ENCODE measurements at places on chromosomes 3 and 15. TPM values are rescaled to one million over a fixed set of nuclear protein-coding genes. Genes with fewer than 3 reads are reported as not detected.

DNA sequence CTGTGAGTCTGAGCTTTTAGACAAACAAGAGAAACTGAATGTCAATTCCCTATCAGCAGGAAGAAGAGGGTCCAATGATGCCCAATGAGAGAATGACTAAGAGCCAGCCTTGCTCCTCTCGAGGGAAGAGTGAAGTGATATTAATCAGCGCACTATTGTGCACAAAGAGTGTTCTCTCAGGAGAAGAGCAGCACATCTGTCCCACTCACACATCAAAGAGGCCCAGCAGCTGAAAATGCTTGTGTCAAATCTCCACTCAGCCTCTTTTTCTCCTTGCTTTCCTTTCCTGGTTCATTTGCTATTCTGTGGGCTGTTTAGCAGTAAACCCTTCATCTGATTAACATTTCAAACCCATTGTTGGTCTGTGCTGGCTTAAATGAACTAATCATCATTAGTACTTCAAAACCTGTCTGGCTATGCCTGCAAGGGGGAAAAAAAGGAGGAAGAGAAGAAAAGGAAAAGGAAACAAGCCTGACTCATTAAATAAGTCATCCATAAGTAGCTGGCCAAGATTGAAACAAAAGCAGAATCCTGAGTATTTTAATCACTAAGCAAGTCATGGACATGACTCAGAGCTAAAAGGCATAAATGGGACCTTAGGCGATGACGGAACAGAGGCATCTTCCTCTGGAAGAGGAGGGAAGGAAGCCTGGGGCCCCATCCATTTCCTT lies 912.7 kb downstream of the TUSC7 start:
- H3K27me3 ChIP-seq, result no peaks in the 10 kb centered on the region
- H3K4me3 ChIP-seq, result no peak overlapping the region
- peak; percentile 9 for DNase-seq
- H3K4me1 ChIP-seq, result no peaks in the 10 kb centered on the region

DNA sequence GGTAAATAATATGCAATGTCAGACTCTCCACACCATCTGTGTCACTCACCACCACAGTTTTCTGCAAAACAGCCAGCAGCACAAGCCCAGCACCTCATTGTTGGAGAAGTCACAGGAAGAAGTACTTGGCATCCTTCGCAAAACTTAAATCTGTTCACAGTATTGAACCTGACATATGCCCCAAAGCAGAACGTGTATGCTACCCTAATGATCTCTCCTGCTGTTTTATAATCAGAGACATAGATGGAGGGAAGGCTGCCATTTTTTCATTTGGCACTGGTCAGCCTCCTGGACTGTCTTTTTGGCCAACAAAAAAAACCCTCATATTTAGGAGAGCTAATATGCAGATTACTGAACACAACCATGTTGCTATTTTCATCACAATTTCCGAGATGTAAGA lies 1272.9 kb downstream of the ROBO1 start:
- no peaks in the 10 kb centered on the region for H3K27me3 ChIP-seq
- no peak overlapping the region for H3K27ac ChIP-seq
- no peaks in the 10 kb centered on the region for H3K4me1 ChIP-seq
- H3K4me3 ChIP-seq, result no peak overlapping the region

- peaks cover 24% of the 10 kb centered on the region for H3K4me1 ChIP-seq
- no peak overlapping the region for H3K27ac ChIP-seq
- no peak for DNase-seq
- no peaks in the 10 kb centered on the region for H3K27me3 ChIP-seq
Observed at GRCh38 chr3:123072152-123072551, 5.3 kb downstream of the PDIA5 start.

DNA sequence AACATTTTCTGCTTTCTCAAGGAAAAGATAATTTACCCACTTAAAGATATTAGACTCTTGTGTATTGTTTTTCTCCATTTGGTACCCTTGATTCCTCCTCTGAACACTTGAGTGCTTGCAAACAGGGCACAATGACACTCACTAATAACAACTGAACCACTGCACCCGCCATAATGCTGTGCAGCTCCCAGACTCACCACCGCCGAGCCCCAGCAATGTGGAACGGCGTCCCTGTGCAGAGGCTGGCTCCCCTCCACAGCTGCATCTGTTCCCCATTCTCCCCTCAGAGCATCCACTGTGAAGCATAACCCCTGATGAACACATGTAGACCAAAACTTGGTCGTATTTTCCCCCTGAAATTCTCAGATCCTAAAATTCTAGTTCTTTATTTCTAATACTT lies 276.2 kb upstream of the PLSCR5 start:
- no peak overlapping the region for H3K4me3 ChIP-seq
- H3K4me1 ChIP-seq, result no peaks in the 10 kb centered on the region
- DNase-seq, result no peak
- H3K36me3 ChIP-seq, result no peaks in the 10 kb centered on the region
- H3K27ac ChIP-seq, result no peak overlapping the region
- H3K27me3 ChIP-seq, result no peaks in the 10 kb centered on the region

SH2D7 gene
- polyA plus RNA-seq, result 0.36 TPM

DNA sequence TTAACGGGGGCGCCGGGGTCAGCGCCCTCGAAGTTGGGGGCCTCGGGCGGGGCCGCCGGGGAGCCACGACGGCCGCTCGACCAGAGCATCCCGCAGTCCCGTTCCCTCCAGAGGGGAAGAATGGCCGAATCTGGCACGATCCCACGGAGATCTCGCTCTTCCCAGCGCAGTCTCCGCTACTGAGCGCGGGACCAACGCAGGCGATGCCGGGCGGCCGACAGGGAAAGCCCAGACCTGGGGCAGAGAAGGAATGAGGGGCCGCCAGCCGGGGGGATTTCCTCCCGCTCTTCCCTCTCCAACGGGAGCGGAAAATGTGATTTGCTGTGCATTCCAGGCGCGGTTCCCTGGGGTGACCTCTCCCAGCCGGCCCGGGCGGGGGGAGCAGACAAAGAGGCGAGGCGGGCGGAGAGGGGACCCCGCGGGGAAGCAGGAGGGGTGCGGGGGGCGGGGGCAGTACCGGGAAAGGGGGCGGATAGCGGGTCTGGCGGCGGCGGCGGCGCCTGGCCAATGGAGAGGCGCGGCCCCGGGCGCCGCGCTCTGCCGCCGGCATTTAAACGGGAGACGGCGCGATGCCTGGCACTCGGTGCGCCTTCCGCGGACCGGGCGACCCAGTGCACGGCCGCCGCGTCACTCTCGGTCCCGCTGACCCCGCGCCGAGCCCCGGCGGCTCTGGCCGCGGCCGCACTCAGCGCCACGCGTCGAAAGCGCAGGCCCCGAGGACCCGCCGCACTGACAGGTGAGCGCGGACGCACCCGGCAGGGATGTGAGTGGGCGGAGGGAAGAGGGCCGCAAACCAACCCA lies at the start of gene GREM1:
Gene GREM1, plus strand, starts transcription at position 579 of the 801 bp plus-strand sequence. CDS start 12,687 bp downstream, outside the sequence.
- peaks cover 60% of the 10 kb centered on the region for H3K27me3 ChIP-seq
- H3K27ac ChIP-seq, result no peak within 1 kb of the TSS
- peak; percentile 43 for DNase-seq
- H3K4me1 ChIP-seq, result peaks cover 17% of the 10 kb centered on the region

GRCh38 chr3:151265866-151266265 lies 12.5 kb downstream of the P2RY14 start:
- peaks cover 9% of the 10 kb centered on the region for H3K4me1 ChIP-seq
- no peak overlapping the region for H3K27ac ChIP-seq
- H3K27me3 ChIP-seq, result no peaks in the 10 kb centered on the region
- DNase-seq, result peak; percentile 83

DNA sequence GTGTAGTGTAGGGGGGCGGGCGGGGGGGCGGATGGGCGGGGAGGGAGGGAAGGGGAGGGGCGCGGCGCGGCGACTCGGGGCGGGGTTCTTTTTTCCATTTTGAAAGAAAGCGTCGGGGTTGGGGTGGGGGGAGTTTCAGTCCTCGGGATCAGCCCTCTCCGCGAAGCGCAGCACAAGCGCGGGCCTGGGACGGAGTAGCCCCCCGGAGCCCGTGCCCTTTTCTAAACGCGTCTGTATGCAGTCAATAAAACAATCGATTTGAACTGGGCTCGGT lies 6.1 kb downstream of the ISLR2 start:
- DNase-seq, result no peak
- H3K27ac ChIP-seq, result peak overlapping the region; percentile 95
- H3K4me3 ChIP-seq, result peak overlapping the region; percentile 54
- peaks cover 61% of the 10 kb centered on the region for H3K27me3 ChIP-seq
- peaks cover 26% of the 10 kb centered on the region for H3K4me1 ChIP-seq

GRCh38 chr15:92553317-92553716 lies 102.3 kb downstream of the FAM174B start:
- H3K36me3 ChIP-seq, result no peaks in the 10 kb centered on the region
- no peak overlapping the region for H3K4me3 ChIP-seq
- no peak overlapping the region for H3K27ac ChIP-seq
- no peak for DNase-seq

DNA sequence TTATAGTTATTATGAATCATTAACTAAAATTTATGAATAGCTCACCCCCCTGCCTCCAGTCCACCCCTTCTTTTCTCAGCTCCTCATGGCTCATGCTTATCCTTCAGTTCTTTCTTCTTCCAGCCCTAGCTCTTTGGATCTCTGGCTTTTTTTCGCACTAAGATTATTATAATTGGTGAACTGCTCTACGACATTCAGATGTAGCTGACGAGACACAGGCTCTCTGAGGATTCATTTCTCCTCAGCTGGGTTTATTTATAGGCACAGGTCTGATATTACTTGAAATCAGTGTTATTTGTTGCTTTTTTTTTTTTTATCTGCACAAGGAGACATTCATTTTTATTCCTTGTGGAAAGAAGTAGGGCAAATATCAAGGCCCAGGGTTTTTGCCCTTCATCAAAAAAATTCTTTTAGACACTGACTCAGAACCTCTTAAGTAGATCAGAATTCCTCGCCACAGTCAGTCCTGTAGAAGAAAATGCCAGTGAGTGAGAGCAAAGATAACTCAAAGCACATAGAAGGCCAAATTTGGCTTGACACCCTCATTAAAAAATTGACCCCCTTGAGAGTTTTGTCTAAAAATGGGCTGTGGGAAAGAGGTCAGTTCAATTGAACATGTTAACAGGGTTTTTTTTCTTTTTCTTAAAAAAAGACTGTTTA lies 106.6 kb downstream of the MYH15 start:
- H3K36me3 ChIP-seq, result no peaks in the 10 kb centered on the region
- no peak overlapping the region for H3K27ac ChIP-seq
- no peaks in the 10 kb centered on the region for H3K27me3 ChIP-seq
- DNase-seq, result no peak

DNA sequence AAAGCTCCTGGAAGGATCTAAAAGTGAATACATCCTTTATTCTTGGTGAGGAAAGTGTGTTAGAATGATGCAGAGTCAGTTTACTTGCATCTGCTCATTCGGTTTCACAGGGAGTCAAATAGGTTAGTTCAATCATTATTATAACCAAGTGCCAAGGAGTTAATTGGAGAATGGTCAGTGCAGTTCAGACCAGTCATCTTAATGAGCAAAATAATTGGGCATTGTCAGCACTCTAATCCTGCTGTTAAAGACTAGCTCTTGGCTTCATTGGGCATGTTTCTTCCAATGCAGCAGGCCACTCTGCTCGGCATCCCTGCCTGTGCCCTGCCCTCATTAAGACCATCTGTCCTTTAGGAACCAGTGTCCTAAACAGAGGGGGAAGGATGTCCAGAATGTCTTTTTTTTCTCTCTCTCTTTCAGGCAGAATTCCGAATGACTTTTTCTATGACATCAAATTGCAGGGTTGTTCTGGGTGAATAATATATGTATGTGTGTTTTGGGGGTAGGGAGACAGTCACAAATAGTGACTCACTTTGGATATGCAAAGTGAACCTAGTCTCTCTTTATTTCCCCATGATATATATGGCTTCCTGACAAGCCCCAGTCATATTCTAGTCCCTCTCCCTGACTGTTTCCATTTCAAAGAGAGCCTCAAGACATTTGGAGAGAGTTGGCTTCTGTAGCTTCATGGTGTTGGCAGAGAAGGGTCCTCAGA lies 205.4 kb upstream of the TRIM42 start:
- no peaks in the 10 kb centered on the region for H3K4me1 ChIP-seq
- no peaks in the 10 kb centered on the region for H3K36me3 ChIP-seq
- no peak overlapping the region for H3K4me3 ChIP-seq
- peaks cover 3% of the 10 kb centered on the region for H3K27me3 ChIP-seq
- no peak for DNase-seq

Measured in muscle of leg (tissue), 16 donors.